Cortex of kidney (tissue), 1 donor: ENCODE measurements at places on chromosomes 7 and 10.

GRCh38 chr10:104880624-104881398 is 239.7 kb downstream of the SORCS3 start:
- DNase-seq, result no peak

DNA sequence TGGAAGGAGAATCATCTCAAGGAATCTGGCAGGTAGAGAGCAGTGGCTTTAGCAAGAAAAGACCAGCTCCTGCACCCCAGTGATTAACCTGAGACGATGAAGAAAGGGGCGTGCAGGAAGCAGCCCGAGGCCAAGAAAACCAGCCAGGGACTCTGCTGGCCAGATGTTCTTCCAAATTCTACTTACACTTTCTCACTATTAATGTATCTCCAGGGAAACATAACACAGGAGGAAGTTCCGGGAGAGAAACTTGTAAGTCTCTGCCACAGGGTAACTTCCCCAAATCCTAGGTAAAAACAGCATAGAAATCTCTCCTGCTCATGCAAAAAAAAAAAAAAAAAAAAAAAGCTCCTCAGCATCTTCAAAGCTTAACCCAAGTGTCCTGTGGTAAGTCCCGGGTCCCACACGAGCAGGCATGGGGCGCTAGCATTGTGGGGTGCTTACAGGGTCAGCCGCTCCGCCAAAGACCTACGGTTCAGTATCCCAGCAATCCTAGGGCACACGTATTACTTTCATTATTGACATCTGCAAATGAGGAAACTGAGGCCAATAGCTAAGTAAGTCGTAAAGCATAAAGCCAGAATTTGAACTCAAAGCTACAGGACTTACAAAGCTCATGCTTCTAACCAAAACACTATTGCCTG is 97.2 kb upstream of the GNA12 start:
- no peak for DNase-seq

DNA sequence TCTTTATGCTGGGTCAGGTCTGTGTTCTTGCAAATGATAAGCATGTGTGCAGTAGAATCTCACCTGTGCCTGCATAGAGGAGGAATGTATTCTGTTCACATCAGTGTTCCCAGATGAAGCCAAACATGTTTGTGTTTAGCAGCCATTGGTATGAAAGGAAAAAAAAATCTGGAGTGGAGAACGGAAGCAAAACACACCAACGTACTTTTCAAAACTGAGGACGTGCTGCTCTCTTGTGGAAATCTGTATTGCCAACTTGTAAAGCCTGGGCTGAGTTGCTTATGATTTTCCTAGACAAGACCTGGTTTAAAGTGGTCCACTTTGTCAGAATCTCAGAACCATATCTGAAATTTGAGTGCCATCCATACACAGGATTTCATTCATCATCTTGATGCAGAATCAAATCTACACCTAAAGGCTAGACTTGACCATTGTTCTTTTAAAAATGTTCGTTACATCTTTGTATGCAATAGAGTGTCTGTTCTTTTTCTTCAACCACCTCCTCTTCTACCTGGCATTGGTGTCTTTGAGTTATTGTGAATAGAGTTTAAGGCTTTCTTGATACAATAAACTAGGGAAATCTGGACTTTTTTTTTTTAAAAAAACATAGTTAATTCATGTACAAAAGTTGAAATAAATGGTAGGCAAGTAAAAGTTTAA is 367.7 kb downstream of the PHF14 start:
- DNase-seq, result no peak

DNA sequence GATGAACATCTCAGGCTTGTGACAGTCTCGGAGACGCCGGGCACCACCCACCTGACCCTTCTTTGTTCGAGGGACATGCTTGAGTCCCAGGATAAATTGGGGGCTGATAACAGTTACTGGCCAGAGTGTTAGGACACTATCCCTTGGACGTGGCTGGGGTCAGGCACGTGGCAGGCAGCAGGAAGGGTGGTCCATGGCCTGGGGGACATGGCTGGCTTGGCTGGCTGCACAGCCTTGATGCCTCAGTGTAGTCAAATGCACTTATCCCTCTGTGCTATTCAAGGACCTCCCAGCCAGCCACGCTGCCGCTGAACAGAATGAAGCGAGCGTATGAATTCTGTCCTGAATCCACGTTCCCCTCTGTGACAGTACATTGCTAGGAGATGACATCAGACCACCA is 662.0 kb upstream of the FOXK1 start:
- DNase-seq, result no peak

- no peak for DNase-seq
These were observed 68.8 kb upstream of the INSIG1 start for GRCh38 chr7:155228894-155229293.

- DNase-seq, result no peak
These were observed 89.2 kb downstream of the ZMIZ1 start for GRCh38 chr10:79158004-79158340.

- DNase-seq, result no peak
These were observed 21.4 kb downstream of the HKDC1 start for GRCh38 chr10:69241575-69241974.

GRCh38 chr7:146417176-146417575 is 300.6 kb downstream of the CNTNAP2 start:
- no peak for DNase-seq

GRCh38 chr10:97805949-97806348 is 34.1 kb upstream of the SFRP5 start:
- DNase-seq, result no peak

- no peak for DNase-seq
These were observed 137.9 kb downstream of the RAPGEF5 start for GRCh38 chr7:22219036-22219435.

DNA sequence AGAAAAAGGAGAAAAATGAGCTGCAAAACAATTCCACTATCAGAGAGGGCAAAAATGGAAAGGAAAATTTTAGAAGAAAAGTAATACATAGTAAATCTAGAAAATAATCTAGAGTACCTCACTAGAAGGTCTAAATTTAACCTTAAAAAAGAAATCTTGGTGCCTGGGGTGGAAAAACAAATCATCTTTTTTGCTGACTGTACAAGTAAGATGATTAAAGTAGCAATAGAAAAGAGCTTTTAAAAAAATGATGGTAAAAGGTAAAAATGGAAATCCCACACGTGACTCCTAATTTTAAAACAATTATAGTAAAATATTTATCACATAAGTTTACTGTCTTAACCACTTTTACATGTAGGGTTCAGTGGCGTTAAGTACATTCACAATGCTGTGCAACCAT is 28.8 kb upstream of the GOT1 start:
- no peak for DNase-seq

DNA sequence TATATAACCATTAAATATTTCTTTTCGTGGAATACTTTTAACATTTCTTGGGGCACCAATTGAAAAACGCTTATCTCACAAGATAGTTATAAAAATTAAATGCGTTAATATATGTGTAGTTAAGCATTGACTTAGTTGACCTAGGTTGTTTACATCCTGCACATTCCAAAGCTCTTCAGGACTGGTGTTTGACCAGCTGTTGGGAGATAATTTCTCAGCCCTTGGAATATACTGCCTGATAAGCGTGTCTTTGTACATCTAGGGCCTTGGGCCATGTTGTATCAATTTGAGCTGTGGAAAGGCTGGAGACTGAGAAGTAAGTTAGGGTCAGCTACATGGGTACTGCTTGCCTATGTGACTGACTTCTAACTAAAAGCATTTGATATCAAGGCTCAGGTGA is 90.0 kb upstream of the AOAH start:
- DNase-seq, result no peak

GRCh38 chr10:60950300-60950699 is 6.3 kb upstream of the RHOBTB1 start:
- no peak for DNase-seq

DNA sequence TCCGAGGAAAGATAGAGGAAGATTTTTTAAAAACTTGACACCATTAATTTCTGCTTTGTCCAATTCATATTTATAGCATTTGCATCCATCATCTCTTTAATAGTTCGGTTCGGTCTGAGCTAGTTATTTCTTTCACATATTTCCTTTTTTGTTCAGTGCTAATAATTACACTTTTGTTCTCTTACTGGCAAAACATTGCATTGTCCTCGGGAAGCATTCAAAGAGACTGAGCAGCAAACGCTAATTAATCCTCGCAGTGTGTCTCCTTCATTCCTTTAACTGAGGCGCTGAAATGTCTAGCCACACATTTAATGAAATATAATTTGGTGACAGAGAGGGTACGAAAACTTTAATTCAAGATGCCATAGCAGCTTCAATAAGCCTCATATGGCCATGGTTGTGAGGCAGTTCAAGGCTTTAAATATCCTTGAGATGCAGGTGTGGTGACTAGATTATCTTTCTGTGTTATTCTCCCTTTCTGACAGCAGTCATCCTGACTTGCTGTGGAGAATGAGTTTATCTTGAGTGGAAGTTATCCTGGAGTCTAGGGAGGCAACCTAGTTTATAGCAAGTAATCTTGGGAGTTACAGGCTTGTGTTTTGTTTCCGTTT is 431.4 kb downstream of the SDK1 start:
- DNase-seq, result no peak

DNA sequence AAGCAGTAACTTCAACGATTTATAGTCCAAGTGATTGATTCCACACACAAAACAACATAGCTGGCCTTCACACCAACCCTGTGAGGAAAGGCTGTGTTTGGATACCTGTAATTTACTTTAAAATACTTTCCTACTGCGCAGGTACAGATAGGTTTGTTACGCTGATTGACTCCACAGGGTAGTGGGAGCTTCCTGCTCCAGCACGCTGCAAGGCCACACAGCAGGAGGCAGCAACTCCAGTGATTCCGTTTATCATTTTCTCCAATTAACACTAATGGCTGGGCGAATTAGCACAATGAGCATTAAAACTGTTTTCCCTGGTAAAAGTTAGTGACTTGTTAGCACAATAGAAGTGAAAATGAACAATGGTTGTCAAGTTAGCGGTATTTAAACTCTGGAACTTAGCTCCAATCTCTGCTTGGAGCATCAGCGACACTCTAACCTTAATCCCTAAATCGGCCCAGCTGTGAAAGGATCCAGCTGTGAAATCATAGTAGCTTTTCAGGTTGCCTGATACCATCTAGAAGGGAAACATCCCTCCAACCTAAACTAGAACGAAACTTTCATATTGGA is 959 bp downstream of the DCLRE1C start:
- DNase-seq, result no peak

DNA sequence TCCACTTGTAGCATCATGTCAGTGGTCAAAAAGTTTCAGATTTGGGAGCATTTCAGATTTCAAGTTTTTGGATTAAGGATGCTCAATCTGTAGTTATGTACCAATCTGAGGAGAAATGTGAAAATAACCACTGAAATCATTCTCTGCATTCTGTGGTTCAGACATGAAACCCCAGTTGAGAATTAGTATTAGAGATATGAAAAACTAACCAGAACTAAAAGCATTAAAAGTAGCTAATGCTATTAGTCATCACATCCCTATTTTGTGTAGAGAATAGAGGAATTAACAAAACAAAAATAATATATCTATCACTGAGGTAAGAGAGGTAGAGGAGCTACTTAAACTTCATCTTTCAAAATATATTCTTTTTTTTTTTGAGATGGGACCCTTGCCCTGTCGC is 28.0 kb downstream of the MICU1 start:
- no peak for DNase-seq

GRCh38 chr10:132708936-132709335 is 77.0 kb downstream of the NKX6-2 start:
- no peak for DNase-seq

DNA sequence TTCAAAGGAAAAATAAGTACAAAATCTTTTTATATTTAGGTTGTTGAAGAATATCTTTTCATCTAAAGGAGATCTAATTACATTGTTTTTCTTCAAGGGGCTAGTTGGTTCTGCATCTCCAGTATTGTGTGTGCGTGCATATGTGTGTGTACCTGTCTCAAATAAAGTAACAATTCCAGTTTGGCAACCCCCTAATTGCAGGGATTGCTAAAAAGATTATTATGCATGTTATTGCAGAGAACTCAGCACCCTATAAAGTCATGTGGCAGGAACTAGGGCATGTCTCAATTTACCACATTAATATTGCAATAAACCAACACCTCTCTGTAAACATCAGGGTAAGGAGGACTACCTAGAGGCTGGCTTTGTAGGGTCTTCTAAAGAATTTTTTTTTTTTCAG is 37.0 kb downstream of the MRPS33 start:
- no peak for DNase-seq

- no peak for DNase-seq
These were observed 705.0 kb downstream of the AUTS2 start for GRCh38 chr7:70303309-70303708.

- DNase-seq, result no peak
These were observed 59.9 kb downstream of the PON1 start for GRCh38 chr7:95264363-95264891.

GRCh38 chr7:12557282-12557681 is 13.2 kb upstream of the SCIN start:
- DNase-seq, result no peak

- DNase-seq, result no peak
These were observed 12.0 kb downstream of the CACUL1 start for GRCh38 chr10:118742782-118743181.

DNA sequence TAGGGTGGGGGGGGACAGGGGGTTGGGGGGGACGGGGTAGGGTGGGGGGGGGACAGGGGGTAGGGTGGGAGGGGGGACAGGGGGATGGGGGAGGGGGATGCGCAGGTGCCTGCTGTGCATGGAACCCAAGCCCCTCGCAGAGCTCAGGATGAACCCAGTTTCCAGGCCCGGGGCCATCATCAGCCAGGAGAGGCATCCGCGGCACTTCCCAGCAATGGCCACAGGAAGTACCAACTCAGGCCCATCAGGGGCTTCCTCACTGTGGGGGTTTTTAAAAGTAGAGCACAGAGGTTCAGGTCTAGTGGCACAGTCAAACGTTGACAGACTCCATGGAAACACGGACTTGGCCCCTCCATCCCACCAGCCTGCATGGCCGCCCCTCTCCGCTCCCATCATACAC is 172.7 kb downstream of the DIP2C start:
- no peak for DNase-seq

DNA sequence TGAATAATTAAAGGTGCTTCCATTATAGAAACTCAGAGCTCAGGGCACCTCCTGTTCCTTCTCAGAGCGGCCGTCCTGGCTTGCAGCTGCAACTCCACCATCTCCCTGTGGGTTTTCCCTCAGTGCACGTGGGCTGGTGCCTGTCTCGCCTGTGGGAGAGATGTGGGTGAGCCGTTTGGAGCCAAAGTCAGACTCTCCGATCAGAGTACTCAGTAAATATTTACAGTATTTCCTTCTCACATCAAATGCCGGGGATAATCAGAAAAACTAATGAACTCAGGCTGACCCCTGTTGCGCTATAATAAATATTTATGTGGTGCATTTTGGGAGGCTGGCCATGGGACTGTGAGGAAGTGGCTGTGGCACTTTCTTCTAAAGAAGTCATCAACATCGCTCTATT is 155.8 kb upstream of the HABP2 start:
- DNase-seq, result no peak

GRCh38 chr10:119670717-119671116 is 19.5 kb downstream of the BAG3 start:
- DNase-seq, result no peak

GRCh38 chr10:133025558-133026090 is 62.1 kb upstream of the ADGRA1 start:
- no peak for DNase-seq

DNA sequence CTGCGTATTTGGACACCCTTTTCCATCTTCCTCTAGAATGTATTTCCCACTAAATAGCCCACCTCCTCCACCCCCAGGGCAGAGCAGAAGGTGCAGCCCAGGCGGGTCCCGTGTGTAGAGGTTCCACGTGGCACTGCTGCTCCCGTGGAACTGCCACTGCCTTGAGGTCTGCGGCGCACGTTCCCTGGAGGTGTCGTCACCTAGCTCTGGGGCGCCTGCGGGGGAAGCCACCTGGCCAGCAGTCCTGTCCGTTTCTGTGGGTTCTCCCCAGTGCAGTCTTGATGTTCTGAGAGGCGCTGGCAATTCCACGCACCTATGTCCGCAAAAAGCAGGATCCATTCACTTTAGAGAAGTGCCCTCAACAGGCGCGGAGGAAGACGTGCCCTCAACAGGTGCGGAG is 21.9 kb downstream of the BNIP3 start:
- no peak for DNase-seq
